ENCODE measurements at places on chromosomes 12 and 14. TPM values are rescaled to one million over a fixed set of nuclear protein-coding genes. Genes with fewer than 3 reads are reported as not detected.

Gene KRT82
- total RNA-seq, result not detected

Gene ASCL1
- total RNA-seq, result not detected

Gene PIGH
- total RNA-seq, result 8.0 TPM

Gene CFAP251
- 8.8 TPM for total RNA-seq

Gene KRT83
- total RNA-seq, result not detected

Gene SLC6A13
- not detected for total RNA-seq

Gene KRT81
- total RNA-seq, result not detected

Gene DCN
- total RNA-seq, result 2,298 TPM

Gene AMN
- total RNA-seq, result not detected

Gene FAM222A
- 0.54 TPM for total RNA-seq

Gene CDCA4
- 41.1 TPM for total RNA-seq

Gene RDH5
- 17.7 TPM for total RNA-seq

Gene RTN1
- 0.27 TPM for total RNA-seq

Gene EML5
- total RNA-seq, result under 0.01 TPM

Gene DDX24
- total RNA-seq, result 130 TPM

Gene BHLHE41
- total RNA-seq, result 9.2 TPM

Gene ZNF891
- 1.8 TPM for total RNA-seq

Gene WSCD2
- not detected for total RNA-seq

Gene TTC7B
- total RNA-seq, result 50.9 TPM

Gene PKP2
- total RNA-seq, result 0.45 TPM

Gene CHGA
- not detected for total RNA-seq

Gene GPRC5D
- not detected for total RNA-seq

Gene NKX2-8
- not detected for total RNA-seq

Gene GTF2H3
- 41.9 TPM for total RNA-seq

Gene TGFB3
- total RNA-seq, result 9.9 TPM

Gene RND1
- total RNA-seq, result not detected

Gene RERG
- not detected for total RNA-seq

Gene MYO1H
- not detected for total RNA-seq

Gene SIX4
- total RNA-seq, result 16.3 TPM

Gene RIMBP2
- total RNA-seq, result 0.74 TPM

Gene CELA1
- total RNA-seq, result not detected

Gene SYCP3
- total RNA-seq, result 0.18 TPM

Gene FOXG1
- total RNA-seq, result not detected

All from fibroblast of the aortic adventitia (primary cell).